Activated T-helper 1 cell treated with anti-CD3 and anti-CD28 coated beads, Interleukin-2, amount 50 U/mL, for 16 hours (primary cell): ENCODE measurements at places on chromosomes 2 and 18.

DNA sequence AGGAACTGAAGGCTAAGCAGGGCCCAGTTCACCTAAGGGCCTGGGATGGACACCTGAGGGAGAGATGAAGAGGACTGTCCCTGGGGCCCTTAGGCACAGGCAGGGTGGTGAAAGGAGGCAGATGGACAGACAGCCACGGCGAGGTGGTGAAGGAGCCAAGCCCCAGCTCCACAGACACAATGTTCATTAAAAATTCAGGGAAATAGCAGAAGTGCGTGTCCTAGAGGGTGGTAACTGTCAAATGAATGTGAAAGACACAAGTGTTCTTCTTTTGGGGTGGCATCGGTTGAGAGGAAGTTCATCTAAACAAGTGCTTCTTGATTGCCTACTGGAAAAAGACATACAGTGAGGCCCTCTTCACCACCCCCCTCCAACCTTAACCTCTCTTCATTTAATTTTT lies 76.2 kb upstream of the SIX2 start:
- DNase-seq, result no peak

GRCh38 chr2:174628528-174629169 lies 31.0 kb upstream of the WIPF1 start:
- no peak for DNase-seq

DNA sequence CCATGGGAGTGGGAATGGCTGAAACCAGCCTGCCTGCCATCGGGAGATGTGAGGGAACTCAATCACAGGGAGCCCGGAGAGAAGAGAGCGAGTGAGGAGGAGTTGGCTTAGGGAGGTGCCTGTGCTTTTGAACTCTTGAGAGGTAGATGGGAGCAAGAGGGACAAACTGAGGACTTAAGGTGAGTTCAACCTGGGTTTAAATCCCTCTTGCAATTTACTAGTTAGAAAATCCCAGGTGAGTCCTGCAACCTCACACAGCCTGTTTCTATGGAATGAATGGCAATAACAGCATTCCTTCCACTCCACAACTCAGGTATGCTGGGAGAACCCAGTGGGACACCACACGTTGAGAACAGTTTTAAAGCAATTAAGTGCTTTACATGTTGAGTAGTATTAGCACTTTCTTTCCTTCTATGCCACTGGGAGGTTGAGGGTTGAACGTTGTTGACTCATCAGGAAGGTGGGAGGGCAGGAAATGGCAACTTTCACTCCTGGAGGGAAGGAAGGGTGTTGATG lies 57.3 kb downstream of the VIT start:
- no peak for DNase-seq

DNA sequence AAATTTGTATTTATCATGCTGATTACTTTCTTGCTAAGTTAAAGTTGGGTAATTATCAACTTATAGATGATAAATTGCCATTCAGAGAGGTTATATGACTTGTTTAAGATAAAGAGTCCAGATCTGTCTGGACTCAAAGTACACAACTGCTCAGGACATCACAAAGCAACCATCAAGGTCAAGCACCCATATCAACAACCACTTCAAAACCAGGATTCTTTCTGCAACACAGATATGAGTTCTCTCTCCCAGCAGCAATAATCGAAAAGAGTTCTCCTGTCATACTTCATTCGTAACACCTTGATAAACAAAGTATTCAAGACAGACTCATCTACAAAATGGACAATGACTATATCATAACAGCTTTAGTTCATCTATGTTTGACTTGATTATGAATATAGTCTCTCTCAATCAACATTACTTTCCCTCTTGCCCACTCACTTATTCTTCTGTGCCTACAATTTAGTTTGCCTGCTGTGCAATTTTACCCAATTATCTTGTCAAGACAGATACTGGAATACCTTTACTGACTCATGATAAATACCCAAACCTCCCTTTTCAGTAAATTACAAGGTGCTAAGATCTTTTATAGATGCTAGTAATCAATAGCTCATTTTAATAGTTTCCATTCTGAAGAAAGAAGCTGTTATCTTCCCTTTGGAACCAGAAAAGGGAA lies 281.8 kb downstream of the NBAS start:
- DNase-seq, result no peak

GRCh38 chr2:171347591-171348032 lies 86.2 kb downstream of the METTL8 start:
- DNase-seq, result no peak
